ENCODE measurements at places on chromosomes 12 and 14.

DNA sequence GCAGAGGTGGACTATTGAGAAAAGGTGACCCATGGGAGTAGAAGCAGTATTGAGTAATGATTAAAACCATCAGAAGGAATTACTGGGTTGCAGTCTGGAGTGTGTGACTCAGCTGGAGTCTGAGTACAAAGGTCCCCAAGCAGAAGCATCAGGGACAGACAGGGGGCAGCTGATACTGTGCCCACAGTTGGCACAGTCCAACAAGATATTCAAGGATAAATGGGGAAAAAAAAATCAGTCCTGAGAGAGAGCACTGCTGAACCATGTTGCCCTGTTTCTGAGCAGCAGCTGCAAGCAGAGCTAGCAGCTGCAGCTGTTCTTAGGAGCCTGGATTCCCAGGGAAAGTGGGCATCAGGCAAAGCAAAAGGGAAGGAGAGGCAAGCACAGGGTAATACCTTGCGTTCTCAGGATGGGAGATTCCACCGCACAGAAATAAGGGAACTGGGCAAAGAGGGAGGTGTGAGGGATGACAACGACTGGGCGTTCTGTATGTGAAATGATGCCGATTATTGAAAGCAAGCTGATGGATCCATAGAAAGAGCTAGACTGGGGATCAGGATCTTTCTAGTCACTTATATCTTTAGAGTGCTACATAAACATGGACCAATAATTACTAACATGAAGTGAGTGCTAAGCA, 17.7 kb downstream of the NEUROD4 start:
- DNase-seq, result no peak

- DNase-seq, result no peak
These were observed 42.3 kb downstream of the BCL11B start for GRCh38 chr14:99229654-99230207.

- no peak for DNase-seq
These were observed 204.2 kb upstream of the PLXNC1 start for GRCh38 chr12:93944201-93944600.

DNA sequence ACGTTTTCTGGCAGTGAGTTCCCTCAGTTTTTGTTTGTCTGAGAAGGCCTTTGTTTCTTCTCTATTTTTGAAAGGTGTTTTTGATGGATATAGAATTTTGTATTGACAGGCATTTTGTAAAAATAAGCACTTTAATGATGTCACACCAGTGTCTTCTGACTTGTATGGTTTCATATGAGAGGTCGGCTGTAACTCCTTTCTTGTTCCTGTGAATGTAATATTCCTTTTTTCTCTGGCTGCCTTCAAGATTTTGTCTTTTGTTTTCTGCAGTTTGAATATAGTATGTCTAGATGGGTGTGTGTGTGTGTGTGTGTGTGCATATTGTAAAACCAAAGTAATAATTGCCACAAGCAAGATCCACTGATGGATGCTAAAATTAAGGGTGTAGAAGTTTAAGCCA, 67.8 kb upstream of the PSMC1 start:
- no peak for DNase-seq

DNA sequence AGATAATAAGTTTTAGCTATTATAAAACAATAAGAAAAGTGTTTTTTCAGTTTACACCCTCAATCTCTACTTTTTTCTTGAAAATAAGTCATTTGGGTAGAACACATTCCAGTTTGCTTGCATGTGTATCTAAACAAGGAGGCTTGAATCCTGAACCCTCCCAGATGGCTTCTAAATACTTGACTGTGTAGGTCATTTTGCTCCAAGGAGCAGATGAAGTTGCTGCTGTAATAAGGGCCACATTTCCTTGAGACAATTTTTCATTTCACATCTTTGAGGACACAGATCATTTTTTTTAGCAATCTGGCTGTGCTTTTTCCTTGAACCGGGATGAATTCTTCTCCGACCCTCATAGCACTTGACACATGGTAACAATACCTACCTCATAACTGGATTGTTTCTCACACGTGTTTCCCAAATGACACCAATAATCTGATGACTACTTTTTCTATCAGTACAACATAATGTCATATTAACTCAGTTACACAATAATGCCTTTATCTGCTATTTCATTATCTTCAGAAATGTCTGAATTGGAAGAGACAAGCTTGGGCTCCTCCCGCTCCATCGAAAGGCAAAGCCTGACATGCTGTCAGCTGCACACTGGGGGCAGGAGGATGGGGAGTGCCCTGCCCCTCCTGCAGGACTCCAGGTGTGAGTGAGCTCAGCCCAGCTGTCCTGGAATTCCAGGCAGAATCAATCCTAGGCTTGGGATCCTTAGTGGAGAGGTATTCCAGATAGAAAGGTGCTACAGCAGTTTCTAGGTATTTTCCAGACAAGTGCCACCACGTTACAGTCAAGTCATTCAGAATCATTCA, 30.9 kb downstream of the GPHB5 start:
- no peak for DNase-seq

DNA sequence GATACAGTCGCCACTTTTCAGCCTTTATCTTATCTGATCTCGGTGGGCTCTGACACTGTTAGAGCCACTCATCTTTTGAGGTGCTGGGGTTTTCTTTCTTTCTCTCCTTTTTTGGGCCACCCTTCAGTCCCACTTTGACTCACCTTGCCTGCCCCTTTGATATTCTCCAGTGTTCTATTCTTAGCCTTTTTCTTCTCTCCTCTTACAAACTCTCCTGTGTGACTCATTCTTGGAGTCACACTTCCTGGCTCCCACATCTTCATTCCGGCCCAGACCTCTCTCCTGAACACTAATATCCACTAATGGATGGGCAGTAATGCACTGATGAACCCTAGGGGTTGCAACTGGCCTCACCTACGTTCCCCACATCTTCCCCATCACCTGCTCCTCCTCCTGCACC, 2.2 kb upstream of the DCD start:
- no peak for DNase-seq

- DNase-seq, result no peak
These were observed 1.3 kb downstream of the ZNF839 start for GRCh38 chr14:102320671-102321455.

DNA sequence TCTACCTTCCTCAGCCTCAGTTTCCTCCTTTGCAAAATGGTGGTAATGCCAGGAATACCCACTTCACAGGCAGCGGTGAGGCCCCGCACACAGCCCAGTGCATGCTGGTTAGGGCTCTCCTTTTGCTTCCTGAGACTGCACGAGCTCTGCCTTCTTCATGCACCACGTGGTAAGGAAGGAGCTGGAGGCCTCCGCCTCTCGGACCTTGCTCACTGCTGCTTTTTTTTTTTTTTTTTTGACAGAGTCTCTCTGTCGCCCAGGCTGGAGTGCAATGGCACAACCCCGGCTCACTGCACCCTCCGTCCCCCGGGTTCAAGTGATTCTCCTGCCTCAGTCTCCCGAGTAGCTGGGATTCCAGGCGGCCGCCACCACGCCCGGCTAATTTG, 18.1 kb downstream of the TAMALIN start:
- DNase-seq, result no peak

DNA sequence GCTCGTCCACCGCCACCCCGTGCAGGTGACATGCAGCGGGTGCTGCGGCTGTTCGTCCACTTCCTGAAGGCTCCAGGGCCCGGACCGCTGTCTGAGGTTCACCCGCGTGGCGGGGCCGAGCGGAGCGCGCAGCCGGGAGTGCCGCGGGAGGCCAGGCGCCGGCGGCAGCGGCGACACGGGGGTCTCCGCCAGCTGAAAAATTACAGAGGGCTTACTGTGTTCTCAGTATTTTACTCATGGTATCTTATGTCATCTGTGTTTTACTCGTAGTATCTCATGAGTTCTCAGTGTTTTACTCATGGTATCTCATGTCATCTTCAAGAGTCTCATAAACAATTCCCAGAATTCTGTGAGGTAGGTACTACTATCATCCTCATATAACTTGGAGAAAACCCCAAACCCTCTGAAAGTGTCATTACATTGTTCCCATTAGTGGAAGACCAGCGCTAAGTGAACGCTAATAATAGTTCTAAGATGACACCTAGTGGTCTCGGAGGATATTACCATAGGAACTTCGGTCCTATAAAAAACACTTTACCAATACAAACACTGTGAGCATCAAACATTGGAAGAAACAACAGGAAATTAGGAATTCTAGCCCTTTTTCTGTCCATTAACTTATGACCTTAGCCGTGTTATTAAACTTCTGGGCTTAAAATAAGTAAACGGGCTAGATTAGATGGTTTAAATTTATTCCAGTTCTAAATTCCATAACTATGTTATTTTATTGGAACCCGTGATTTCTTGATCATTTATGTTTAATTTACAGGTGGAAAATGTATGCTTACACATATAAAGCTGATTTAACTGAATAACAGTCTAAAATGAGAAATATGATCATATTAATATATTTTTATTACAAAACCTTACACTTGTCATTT, 32.4 kb downstream of the AK7 start:
- peak; percentile 67 for DNase-seq

DNA sequence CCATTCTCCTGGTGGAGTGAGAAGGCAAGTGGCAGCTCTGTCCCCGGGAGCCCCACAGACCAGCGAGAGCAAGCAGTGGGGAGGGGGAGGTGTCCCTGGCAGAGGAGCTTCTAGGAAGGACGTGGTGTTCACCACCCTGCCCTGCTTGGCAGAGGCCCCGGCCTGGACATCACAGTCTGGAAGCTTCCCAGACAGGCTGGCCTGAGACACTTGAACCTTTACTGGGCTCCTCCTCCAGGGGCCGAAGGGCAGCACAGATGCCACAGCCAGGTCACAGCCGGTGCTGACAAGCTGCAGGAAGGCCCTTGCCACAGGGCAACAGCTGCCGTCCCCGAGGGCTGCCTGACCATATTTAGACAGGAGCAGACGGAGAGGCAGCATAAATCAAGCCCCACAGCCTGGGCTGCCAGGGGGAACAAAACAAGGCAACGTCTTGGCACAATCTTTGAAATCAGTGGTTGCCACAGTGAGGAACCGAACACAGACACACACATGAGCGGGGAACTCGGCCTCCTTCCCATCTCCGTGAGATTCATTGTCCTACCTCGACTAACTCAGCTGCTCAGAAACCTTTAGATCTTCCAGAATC, 28.5 kb downstream of the PRIMA1 start:
- no peak for DNase-seq

GRCh38 chr14:49019467-49020115, 566.6 kb downstream of the RPS29 start:
- DNase-seq, result no peak

DNA sequence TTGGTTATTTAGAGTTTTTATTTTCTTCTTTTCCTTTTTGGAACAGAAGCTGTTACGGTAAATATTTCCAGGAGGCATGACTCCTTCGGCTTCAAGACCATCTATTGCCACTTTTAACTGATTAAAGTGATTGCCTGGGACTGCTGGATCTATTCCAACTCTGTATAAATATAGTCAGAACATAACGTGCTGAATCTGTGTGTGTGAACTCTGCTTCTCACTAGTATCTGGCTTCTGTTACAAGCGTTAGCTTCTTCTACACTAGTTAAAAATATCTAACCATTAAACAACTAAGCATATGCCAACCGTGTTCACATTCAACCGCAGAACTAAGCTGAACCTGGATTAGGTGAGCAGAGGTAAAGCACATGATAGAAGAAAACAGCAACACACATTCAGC, 49.0 kb downstream of the TMTC1 start:
- DNase-seq, result no peak

- peak; percentile 68 for DNase-seq
These were observed 103.3 kb downstream of the C12orf75 start for GRCh38 chr12:105433804-105434203.

DNA sequence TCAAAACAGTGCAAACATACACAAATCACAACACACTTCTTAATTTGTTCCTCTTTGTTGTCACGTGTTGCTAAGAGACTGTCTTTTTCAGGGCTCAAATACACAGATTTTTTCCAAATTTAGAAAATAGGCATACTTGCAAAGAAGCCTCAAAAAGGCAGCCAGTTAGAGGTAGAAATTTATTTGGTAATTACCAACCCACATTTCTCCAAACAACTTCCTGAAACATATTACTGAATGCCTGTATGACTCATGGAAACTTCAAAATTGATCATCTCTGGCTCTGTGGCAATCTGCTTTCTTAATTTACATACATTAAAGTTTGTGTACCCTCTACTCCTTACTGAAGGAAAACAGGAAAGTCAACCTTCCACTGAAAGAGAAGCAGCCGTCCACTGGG, 36.4 kb downstream of the PPM1H start:
- no peak for DNase-seq
